Activated naive CD8-positive, alpha-beta T cell treated with anti-CD3 and anti-CD28 coated beads, Interleukin-2, amount 10 ng/mL, durations not matched to agents 7 days and 5 days (primary cell): ENCODE measurements at places on chromosomes 5 and 9.

DNA sequence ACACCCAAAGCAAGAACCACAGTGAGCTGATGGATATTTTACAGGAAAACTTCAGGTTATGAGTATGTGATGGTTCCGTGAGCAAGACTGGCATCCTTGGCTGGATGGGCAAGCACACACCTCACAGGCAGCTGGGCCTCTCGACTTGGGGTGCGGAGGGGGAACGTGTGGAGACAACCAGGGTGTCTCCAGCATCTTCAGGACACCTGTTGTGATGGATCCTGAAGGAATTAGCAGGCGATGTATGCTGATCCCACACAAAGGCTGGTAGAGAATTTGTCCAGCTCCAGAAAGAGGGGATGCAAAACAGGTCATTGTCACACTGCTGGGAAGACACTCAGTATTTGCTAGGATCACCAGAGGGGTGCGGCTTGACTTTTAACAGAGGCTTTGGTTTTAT is 42.7 kb downstream of the SECISBP2 start:
- no peak for DNase-seq

DNA sequence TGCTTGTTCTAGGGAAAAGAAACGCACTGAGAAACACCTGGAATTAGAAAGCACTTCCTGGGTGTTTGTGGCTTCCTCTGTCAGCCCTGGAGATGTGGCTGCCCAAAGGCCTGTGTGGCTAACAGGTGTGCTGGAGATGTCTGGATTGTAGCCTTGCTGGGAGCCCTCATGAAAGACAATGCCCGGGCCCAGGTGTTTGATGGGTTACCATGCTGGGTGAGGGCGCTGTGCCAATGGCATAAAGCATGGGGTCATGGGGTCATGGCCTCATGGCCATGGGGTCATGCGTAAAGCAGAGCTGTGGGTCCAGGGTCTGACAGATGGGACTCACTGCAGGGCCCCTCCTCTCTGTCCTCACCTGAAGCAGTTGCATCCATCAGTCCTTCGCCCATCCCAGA is 21.6 kb downstream of the ANKRD33B start:
- no peak for DNase-seq

DNA sequence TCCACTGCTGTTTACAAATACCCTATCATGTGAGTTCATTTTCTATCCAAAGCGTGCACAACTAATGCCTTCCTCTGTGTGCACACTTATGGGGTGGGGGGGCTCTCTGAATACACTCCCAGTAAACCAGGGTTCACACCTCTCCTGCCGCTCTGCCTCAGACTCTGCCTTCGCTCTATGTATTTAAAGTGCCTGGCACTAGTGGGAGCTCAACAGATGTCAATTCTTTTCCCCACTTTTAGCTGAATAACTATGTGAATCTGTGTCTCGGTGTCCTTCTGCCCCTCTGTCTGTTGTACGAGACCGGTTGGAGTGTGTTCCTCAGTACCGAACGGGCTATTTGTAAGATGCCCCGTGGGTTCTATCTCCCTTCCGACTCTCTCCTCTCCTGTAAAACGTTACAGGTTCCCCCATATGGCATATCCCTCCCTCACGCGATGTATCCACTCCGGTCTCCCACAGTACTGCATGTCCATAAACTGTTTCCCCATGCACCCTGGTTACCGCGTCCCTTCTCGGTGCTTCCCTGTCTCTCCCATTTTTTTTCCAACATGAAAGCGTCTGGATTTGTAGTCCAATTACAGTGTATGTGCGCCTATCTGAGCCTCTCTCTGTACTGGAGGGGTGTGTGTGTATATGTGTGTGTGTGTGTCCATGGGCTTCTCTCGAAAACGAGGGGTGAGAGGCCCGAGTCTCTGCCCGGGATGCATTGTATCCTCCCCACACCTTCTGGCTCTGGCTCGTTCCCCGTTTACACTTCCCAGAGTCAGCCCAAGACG is 1.6 kb downstream of the ELL2 start:
- no peak for DNase-seq

- no peak for DNase-seq
Measured at GRCh38 chr5:130773813-130774212, 391.2 kb downstream of the HINT1 start.

DNA sequence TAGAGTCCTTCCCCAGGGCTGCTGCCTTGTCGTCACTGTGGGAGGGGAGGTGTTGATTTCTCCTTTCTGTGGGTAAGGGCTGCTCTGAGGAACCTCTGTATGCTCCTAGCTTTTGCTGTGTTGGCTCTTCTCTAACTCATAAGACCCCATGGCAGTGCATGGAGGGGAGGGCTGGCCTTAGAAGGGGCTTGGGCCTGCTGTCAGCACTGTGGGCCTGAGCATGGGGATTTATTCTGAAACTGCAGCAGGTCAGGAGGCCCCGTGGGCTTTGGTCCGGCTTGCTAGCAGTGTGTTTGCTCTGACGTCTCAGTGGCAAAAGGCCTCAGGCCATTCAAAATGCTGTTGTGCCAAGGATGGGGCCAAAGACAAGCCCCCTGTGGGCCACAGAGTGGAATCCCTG is 6.8 kb downstream of the FGF18 start:
- DNase-seq = peak; percentile 16

- no peak for DNase-seq
Measured at GRCh38 chr9:34591917-34592866, 2.7 kb upstream of the CNTFR start.

- no peak for DNase-seq
Measured at GRCh38 chr5:18752317-18752716, 1118.1 kb downstream of the TAF11L14 start.
